Right lung (tissue), 10 donors: ENCODE measurements at places on chromosomes 5 and 9. TPM values are rescaled to one million over a fixed set of nuclear protein-coding genes. Genes with fewer than 3 reads are reported as not detected.

Gene CCDC127
- polyA plus RNA-seq: 16.1 TPM

GRCh38 chr5:76427206-76428140, 24.4 kb downstream of the IQGAP2 start:
- DNase-seq: no peak

DNA sequence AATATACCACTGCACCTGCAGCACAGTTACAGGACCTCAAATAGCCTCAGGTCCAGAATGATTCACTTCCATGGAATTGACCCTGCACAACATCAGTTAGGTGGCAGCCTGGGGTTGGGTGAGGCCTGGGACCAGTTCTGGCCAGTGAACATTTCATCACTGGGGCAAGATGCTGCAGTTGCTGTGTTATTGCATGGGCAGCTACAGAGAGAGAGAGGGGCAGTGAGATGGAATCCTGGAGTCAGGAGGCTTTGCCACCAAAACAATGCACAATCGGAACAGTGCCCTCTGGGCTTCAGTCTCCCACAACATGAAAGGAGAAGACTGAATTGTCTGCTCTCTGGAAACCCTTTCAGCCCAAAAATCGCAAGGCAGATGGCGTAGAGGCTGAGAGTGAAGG, 51.8 kb downstream of the SH3TC2 start:
- DNase-seq: no peak

GRCh38 chr5:142175039-142175438, 66.5 kb downstream of the NDFIP1 start:
- DNase-seq: no peak

DNA sequence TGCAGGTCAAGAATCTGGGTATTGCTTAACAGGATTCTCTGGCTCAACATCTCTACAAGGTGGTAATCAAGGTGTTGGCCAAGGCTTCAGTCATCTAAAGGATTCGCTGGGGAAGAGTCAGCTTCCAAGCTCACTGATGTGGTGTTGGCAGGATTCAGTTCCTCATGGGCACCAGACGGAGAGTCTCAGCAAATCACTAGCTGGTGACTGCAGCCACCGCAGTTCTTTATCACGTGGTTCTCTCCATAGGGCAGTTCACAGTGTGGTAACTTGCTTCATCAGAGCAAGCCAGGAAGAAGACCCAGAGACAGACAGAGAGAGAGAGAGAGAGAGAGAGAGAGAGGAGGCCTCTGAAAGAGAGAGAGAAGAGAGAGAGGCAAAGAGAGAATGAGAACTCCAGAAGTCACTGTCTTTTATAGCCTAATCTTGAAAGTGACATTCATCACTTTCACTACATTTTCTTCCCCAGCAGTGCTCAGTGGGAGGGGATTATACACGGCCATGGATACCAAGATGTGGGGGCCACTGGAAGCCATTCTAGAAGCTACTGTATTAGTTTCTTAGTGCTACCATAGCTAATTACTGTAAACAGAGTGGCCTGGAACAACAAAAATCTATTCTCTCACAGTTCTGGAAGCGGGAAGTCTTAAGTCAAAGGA, 109.2 kb upstream of the SMIM23 start:
- no peak for DNase-seq

DNA sequence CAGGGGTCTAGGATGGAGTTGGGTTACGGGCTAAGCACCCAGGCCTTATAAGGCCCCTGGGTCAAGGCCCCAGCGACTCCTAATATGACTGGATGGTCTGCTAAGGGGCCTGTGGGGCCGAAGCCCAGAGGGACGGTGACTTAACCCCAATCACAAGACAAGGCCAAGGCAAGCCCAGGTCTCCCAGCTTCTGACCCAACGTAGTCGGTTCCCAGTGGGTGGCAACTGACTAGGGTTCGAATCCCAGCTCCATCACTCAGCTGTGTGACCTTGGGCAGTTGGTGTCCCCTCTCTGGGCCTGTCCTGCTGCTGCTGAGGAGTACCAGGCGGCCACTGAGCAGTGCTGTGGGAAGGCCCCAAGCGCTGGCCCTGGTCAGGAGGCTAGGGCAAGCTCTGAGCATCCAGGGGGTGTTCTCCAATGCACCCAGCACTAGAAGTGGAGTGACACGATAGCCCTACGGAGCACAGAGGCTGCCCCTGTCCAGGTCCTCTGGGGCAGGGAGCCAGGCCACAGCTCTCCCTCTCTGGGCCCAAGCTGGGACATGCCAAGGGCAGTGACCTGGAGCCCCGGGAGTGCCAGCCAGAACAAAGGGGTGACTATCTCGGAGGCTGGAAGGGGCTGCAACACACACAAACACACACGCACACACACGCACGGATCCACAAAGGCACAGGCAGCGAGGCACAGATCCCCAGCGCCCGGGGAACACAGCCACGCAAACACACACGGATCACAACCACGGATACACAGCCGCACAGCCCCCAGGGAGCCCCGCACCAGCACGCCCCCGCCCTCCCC, 512 bp downstream of the AK1 start:
- no peak for DNase-seq

DNA sequence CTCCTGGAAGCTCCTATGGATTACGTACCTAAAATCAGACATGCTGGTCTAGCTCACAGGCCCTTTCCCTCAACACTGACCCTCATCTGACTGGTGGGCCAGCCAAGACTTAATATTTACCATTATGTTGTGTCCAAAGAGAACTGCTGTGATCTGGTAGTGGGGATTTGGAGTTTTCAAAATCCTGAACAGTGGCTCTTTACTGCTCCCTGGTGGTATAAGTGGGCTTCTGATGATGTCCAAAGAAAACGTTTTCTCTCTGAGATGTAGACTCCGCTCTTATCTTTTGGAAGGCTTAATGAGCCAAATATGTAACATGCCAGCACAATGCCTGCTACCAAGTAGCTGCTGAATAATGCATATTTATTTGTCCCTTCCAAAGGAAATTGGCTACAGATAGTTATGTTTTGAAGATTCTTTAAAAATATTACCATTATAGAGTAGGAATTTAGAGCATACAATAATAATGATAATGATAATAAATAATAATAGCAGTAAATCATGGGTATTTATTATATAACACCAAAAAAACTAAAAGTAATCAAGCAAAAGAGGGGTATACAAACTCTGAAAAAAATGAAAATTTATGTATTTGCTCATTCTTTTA, 406.6 kb upstream of the TNC start:
- DNase-seq: peak; percentile 85
